B cell (primary cell): ENCODE measurements at places on chromosomes 2 and 18.

GRCh38 chr2:49265471-49265870 is 111.2 kb upstream of the FSHR start:
- no peak for DNase-seq

DNA sequence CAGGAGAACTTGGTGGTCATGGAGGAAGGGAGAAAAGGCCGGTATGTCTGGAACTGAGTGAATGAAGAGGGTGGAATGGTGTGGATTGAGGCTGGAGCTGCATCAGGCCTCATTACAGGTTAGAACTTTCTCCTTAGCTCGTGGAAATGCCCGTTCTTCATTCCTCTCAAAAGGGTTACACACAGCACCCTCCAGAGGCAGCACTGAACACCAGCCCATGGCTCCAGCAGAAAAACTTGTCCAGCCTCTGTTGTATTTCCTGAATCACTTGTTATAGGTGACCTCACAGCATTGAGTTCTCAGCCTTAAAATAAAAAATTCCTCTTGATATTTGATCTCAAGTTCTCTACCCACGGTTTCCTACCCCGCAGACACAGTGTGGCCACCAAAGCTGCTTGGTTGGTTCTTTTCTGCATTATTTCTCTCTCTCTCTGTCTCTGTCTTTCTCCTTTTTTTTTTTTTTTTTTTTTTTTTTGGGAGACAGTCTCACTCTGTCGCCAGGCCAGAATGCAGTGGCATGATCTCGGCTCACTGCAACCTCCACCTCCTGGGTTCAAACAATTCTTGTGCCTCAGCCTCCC is 89.6 kb downstream of the ITGB1BP1 start:
- no peak for DNase-seq

DNA sequence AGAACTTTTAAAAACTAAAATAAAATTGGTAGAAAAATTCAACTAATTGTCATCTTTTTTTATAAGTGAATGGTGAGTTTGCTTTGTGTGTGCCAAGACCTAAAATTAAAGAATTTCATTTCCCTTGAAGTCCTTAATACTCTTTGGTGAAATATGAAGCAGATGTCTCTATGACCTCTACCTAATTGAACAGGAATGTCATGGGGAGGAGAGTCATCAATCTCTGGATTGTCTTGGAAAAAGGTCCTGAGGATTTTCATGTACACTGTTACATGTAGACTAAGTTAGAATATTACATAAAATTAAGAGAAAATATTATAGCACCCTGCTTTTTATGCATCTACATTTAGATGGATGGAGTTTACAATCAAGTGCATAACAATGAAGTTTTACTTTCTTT is 177.9 kb upstream of the LRP1B start:
- DNase-seq: no peak

- no peak for DNase-seq
Measured at GRCh38 chr2:181218401-181218821, 238.0 kb downstream of the UBE2E3 start.

DNA sequence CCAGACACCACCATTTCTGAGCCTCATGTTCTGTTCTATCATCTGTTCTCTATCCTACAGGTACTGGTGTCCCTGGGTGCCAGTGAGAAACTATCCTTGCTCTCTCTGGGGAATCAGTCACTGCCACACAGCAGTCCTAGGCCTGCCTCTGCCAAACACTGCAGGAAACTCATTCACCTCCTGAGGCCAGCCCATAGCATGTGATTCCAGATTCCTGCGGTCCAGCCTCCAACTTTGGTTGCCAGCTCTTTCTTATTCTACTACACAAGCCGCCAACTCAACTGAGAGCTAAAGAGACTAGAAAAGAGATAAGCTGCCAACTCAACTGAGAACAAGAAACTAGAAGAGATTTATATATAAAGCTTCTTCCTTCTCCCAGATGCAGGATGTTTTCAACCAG is 8.8 kb upstream of the TTLL4 start:
- no peak for DNase-seq
